Stimulated activated naive CD8-positive, alpha-beta T cell treated with anti-CD3 and anti-CD28 coated beads, Interleukin-15, Interleukin-2, amounts not matched to agents 100 U/mL and 50 U/mL, for 24 hours (primary cell): ENCODE measurements at places on chromosomes 16 and 17.

DNA sequence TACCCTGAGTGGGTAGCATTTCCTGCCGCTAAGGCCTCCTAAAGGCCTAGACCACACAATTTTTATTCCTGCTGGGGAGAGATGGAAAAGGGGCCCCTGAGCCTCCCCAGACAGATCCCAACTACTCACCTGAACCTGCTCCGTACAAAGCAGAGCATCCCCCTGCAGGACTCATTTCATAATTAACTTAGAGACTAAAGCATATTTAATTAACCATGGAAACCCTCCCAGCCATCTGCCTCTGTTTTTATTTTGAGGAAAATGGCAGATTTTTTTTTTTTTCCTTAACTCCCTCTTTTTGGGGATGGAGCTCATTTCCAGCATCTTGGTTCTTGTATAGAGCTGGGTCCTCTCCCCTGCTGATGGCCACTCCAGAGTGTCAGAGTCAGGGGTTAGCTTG, 96.5 kb upstream of the CRHR1 start:
- DNase-seq, result no peak

DNA sequence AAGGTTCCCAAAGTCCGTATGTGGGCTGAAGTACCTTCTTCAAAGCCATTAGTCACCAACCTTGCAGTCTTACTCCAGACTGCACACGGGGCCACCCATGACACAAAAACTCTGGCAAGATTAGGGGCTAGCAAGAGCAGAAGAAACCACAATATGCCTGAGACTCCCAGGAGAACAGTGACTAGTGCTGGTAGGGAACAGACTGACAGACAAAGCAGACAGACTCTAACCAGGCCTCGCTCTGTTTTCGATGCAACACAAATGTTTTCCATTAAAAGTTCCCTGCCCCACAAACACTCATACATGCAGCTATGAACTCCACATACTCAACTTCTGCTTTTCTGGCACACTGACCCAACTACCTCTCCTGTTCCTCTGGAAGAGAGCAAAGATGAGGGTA, 102.2 kb downstream of the HIC1 start:
- no peak for DNase-seq

DNA sequence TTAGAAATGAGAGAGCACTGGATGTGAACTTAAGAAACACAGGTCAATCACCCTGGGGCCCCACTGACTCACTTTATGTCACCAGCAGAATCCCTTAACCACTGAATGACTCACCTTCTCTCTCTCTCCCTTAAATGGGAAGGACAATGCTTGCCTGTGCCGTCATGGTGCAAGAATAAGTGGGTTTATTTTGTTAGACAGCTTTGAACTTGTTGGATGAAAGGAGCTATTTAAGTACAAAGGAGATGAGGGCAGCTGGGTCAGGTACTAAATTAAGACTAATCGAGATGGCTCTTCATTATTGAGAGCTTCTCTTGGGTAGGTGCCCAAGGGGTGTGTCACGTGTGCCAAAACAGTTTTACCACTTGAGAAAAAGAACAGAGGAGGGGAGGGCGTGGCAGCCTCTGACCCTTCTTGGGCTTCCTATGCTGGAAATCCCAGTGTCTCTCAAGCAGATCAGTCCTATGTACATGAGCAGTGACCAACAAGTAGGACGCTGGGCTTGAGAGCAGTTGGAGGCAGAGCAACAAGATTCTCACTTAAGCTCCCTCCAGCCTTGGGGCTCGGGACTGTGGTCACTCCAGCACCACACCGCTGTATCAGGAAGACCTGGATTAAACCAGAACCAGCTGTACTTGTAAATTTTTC, 6.7 kb upstream of the KRT31 start:
- peak; percentile 56 for DNase-seq

GRCh38 chr17:17140590-17140980, 65.5 kb downstream of the PLD6 start:
- no peak for DNase-seq

- DNase-seq, result no peak
Measured at GRCh38 chr16:88868974-88869672, 2.7 kb upstream of the PABPN1L start.
